ENCODE measurements at places on chromosomes 7 and 10. TPM values are rescaled to one million over a fixed set of nuclear protein-coding genes. Genes with fewer than 3 reads are reported as not detected.

Gene GCK
- polyA plus RNA-seq, result 3.6 TPM

DNA sequence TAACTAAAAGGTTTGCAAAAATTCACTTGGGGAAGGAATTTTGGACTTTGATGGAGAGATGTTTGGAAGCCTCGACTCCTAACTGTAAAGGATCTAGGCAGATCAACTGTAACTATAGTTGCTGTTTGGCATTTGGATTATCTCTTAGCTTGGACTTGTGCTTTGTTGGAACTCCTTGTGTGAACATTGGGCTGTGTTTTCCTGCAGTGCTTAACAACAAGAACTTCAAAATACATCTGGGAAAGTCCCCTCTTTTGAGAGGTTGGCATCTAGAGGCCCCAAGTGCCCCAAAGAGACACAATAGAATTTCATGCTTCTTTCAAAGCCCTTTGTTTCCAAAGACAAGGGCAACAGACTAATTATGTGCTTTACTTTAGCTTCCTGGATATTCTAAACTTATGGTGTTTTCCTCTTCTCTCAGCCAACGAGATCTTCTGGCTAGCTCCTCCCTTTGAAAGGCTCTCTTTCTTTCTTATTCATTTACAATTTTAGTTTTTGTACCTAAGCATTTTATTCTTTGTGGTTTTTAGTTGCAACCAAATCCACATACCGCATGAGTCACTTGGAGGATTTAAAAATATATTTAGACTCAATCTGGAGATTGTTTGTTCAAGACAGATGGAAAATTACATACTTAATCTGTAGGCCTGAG lies 11.6 kb downstream of the ABCA13 start:
- no peak for DNase-seq

GRCh38 chr10:61835069-61835945 lies 66.2 kb upstream of the ARID5B start:
- DNase-seq, result no peak

Gene HYCC1
- 6.1 TPM for polyA plus RNA-seq

All from heart left ventricle (tissue), 16 donors.